CD4-positive, alpha-beta T cell (primary cell): ENCODE measurements at places on chromosomes 4 and X.

- no peak for DNase-seq
These were observed 144.1 kb downstream of the MGST2 start for GRCh38 chr4:139809757-139810140.

DNA sequence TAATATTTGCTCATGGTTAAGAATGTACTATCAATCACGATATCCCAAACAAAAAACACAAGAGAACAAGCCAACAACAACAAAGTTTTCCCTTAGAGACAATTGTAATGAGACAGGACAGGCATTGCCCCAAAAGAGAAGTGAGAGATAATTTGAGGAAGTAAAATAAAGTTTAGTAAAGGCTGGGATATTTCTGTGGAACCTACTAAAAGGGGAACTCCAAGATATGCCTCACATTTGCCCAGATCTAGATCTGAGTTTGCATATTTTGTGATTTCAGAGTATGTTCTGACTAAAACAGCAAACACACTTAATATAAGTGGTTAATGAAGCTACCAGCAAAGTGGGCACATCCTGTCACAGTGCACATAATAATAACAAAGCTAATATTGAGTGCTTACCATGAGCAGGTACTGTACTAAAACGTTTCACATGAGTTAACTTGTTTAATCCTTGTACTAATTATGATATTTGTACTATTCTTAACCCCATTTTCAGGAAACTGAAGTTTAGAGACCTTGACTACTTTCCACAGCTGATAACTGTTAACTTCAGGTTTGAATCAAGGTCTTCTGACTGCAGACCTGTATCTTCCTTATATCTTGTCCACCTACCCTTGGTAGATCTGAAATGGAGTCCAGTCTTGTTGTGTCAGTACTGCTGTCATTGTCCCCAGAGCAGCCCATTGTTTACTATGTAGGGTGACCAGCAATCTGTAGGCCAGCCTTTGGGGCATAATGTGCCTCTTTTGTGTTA, 26.0 kb upstream of the BMP2K start:
- DNase-seq, result no peak

DNA sequence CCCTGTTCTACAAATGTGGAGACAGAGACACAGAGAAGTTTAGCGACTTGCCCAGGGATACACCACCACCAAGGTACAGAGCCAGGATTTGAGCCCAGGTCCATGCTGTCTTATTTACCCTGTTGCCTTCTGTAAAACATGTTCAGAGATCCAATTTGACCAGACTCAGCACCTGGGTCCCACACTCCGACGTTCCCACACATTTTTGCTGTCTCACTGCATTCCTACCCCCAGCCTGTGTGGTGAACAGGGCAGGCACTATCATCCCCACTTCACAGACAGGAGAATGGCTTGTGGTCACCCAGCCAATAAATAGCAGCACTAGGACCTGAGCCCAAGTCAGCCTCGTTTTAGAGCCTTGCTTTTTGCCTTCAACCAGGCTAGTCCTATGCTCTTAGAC, 102.8 kb downstream of the PJA1 start:
- DNase-seq, result no peak

DNA sequence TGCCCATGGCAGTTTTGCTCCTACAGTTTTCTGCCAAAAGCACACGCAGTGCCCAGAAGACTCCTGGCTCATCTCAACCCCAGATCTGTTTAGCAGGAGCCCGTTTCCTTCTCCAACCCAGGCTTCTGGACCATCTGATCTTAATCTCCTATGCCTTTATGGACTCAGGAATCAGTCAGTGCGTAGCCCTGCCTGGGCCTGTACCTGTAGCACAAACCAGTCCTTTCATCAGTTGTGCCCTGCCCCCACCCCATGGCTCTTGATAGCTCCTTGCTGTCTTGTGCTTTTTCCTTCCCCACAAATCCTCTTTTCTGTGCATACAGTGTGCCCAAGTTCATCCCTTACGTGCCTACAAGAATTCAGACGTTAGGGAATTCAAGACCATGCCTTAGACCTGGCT, 1.5 kb downstream of the ZNF718 start:
- DNase-seq, result no peak
